ENCODE measurements at places on chromosomes 4 and X. TPM values are rescaled to one million over a fixed set of nuclear protein-coding genes. Genes with fewer than 3 reads are reported as not detected.

The FATE1 gene
- not detected for total RNA-seq

The TEX13A gene
- not detected for total RNA-seq

The POU3F4 gene
- not detected for total RNA-seq

The CITED1 gene
- not detected for total RNA-seq

The BEX2 gene
- 18.0 TPM for total RNA-seq

The PPEF1 gene
- total RNA-seq = not detected

The GAB3 gene
- total RNA-seq = 0.87 TPM

The FGF13 gene
- 0.52 TPM for total RNA-seq

The SPANXA1 gene
- total RNA-seq = not detected

The GC gene
- total RNA-seq = not detected

The AIMP1 gene
- 36.2 TPM for total RNA-seq

The SYN1 gene
- 0.17 TPM for total RNA-seq

The MBTPS2 gene
- 5.0 TPM for total RNA-seq

The HSFX3 gene
- total RNA-seq = not detected

The PDZD4 gene
- total RNA-seq = 0.30 TPM

The SLC9A6 gene
- 28.3 TPM for total RNA-seq

The JCHAIN gene
- total RNA-seq = 0.30 TPM

The RAB33A gene
- total RNA-seq = 0.15 TPM

The POLN gene
- 5.5 TPM for total RNA-seq

The LRIT3 gene
- not detected for total RNA-seq

The PRR32 gene
- total RNA-seq = not detected

The TBC1D9 gene
- 37.5 TPM for total RNA-seq

The SMIM10 gene
- 0.99 TPM for total RNA-seq

The SPARCL1 gene
- total RNA-seq = 1.7 TPM

The AASDH gene
- 14.8 TPM for total RNA-seq

The AKAP14 gene
- not detected for total RNA-seq

The DNAAF6 gene
- not detected for total RNA-seq

The ZCCHC18 gene
- total RNA-seq = 13.9 TPM

The ENOX2 gene
- total RNA-seq = 15.1 TPM

The NPY5R gene
- 0.17 TPM for total RNA-seq

The XK gene
- total RNA-seq = 0.30 TPM

The PPP4R3C gene
- total RNA-seq = not detected

The CXCL8 gene
- total RNA-seq = 1,468 TPM

The ZDHHC15 gene
- total RNA-seq = 1.2 TPM

The EDA gene
- 0.87 TPM for total RNA-seq

Data from renal cortical epithelial cell (primary cell).